NCI-H2171 treated with DMSO at 0.1 percent for 48 hours (cell line): ENCODE measurements at places on chromosomes 16 and 17.
A peak's percentile ranks its signal among the peaks of the same experiment; 100 is the strongest.

DNA sequence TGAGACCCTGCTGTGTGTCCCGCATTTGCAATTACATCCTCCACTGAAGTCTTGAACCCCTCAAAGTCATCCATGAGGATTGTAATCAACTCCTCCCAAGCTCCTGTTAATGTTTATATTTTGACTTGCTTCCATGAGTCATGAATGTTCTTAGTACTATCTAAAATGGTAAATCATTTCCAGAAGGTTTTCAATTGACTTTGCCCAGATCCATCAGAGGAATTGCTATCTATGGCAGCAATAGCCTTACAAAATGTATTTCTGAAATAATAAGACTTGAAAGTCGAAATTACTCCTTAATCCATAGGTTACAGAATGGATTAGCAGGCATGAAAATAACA lies 2.5 kb upstream of the C16orf87 start:
- DNase-seq: no peak

GRCh38 chr17:82661717-82662683 lies 13.8 kb upstream of the WDR45B start:
- DNase-seq: no peak

DNA sequence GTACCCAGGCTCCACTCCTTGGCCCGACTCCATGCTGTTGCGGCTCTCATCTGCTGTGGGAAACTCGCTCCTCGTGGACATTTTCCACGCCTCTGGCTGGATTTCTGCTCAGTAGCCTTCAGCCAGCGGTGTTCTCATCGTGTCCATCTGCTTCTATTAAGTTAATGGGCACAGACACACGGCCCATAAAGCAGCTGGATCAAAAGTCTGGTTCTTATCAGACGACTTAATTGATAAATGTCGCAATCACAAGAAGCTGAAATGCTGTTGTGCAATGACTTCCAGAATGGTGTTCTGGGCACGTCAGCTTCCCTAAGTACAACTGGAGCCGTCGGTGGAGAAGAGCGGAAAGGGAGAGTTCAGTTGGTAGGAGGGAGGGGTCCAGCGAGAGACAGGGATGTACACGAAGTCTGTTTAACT lies 211.7 kb upstream of the CHMP6 start:
- DNase-seq: no peak

DNA sequence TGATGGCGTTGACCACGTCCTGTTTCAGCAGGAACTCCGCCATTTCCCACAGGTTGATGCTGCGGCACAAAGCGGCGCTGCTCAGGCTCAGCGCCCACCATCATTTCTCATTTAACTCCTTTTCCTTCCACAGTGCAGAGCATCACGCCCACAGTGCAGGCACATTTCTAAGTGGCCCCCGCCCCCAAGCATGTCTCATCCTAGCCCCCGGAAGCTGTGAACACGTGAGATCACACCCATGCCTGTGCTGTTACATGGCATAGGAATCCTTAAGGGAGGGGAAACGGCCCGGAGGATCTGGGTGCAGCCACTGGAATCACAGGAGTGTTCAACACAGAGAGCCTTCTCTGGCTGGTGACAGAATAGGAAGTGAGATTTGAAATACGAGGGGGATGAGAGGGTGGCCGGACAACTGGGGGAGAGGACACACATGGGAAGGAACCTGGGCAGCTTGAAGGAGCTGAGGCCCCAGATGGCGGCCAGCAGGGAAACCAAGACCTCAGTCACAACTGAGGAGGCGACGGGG lies 4.7 kb downstream of the NAGPA start:
- no peak for DNase-seq

DNA sequence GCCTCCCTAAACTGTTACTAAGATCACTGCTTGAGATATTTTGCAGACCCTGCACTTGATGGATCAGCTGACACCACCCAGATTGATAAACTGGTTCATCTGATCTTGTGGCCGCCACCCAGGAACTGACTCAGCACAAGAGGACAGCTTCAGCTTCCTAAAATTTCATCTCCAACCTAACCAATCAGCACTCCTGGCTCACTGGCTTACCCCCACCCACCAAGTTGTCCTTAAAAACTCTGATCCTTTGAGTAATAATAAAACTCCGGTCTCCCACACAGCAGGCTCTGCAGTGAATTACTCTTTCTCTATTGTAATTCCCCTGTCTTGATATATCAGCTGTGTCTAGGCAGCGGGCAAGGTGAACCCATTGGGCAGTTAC lies 174.8 kb downstream of the UTP18 start:
- DNase-seq: no peak

DNA sequence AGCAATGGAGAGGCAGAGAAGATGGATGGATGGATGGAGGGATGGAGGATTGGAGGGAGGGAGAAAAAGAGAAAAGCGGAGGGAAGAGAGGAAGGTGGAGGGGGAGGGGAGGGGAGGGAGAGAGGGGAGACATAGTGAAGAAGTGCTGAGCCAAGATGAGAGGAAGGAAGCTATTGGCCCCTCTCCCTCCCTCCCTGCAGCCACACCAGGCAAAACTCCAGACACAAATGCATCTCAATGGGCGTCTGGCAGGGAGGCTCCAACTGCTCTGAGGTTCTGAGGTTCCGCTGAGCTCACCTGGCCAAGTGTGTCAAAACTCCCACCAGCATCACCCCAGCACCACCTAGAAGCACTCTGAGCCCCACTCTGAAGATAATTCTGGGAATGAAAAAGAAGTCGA lies 26.9 kb upstream of the PHB1 start:
- DNase-seq: no peak

DNA sequence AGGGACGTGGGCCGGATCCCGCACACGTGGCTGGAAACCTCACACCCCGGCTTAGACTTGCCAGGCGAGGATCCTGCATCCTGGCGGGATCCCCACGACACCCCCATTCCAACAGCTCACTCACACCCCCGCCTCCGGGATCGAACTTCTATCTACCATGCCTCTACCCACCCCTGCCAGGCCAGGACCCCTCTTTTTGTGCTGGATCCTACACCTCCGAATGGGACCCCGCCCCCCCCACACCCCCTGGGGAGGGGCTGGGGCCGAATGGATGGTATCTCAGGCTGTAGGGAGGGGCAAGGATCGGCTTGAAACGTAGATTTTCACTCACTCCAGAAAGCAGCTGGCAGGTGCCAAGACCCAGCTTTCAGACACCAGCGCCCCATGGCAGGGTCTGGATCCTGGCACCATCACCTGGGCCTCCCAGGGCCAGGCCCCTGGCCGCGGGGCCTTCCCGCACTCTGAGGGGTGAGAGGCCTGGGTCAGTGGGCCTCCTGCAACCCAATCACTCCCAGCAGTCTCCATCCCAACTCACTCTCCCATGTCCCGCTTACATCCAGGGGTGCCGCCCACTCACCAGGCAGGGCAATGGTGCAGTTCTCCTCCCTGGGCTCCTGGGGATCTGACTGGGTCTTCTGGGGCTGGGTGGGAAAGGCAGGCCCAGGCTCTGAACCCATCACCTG lies 6.7 kb downstream of the PRSS36 start:
- DNase-seq: no peak

GRCh38 chr17:2181897-2182448 lies 121.6 kb downstream of the SMG6 start:
- no peak for DNase-seq

DNA sequence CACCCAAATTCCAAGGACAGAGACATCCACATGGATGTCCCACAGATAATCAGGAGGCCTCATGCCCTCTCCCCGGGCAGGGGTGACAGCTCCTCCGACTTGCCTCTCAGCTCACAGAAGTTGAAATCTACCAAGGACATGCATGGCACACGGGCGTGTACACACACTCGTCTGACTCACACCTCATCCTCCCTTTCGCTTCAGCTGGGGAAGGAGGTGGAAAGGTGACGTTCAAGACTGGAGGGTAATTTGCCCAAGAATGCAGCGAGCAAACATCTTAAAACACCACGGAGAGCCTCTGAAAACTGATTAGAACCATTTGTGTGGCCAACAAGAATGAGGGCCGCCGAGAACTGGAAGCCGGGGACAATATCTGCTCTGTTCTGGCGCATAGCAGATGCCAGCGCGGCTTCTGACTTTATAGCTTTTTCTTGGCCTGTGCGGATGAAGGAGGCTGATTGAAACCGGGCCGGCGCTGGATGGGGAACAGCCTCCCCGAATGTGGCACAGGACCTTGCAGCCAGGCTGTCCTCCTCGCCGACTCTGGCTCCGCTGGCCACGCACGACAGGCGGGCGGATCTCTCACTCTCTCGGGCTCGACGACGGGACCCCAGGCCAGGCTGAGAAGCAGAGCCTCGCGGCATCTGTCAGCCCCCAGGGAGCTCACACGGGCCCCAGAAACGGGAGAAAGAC lies 100.9 kb downstream of the C16orf95 start:
- no peak for DNase-seq

DNA sequence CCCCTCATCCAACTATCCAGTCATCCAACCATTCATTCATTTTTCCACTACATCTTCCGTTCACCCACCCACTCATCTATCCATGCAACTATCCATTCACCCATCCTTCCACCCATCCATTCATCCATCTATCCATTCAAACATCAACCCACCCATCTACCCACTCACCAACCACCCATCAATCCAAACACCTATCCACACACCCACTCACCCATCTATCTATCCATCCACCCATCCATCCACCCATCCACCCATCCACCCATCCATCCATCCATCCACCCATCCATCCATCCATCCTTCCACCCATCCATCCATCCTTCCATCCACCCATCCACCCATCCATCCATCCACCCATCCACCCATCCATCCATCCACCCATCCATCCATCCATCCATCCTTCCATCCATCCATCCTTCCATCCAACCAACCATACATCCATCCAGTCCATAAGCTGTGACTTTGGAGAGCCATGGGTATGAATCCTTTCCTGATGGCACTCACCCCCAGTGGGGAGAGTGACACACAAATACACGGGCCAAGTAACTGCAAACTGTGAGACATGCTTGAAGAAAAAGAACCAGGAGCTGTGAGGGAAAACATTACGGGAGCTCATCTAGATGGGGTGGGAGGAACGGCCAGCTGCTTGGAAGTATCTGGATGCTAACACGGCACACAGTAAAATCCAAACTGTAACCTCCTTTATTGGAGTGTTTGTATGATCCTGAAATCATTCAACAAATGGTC lies 100.0 kb upstream of the TNRC6C start:
- no peak for DNase-seq

- DNase-seq: peak; percentile 81
Observed at GRCh38 chr17:50661795-50662391, 27.2 kb downstream of the ABCC3 start.
